ENCODE measurements at places on chromosomes 2 and 18.

DNA sequence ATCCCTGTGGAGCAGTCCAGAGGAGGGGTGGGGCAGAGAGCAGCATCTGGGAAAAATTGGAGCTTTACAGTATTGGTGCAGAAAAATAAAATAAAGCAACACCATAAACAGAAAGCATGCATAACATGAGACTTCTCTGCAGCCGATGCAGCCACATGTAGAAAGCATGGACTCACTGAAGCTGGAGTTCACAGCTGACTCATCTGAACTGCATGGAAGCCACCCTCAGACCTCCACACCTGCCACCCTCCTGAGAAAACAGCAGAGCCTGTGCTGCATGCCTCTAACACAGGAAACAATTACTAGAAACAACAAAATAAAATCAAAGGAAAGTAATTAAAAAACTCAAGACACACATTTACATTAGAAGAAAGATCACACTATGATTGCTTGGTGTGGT lies 169.4 kb upstream of the ALKAL2 start:
- DNase-seq, result no peak

- DNase-seq, result no peak
These were observed 171.3 kb downstream of the NDUFA10 start for GRCh38 chr2:239853706-239854327.

DNA sequence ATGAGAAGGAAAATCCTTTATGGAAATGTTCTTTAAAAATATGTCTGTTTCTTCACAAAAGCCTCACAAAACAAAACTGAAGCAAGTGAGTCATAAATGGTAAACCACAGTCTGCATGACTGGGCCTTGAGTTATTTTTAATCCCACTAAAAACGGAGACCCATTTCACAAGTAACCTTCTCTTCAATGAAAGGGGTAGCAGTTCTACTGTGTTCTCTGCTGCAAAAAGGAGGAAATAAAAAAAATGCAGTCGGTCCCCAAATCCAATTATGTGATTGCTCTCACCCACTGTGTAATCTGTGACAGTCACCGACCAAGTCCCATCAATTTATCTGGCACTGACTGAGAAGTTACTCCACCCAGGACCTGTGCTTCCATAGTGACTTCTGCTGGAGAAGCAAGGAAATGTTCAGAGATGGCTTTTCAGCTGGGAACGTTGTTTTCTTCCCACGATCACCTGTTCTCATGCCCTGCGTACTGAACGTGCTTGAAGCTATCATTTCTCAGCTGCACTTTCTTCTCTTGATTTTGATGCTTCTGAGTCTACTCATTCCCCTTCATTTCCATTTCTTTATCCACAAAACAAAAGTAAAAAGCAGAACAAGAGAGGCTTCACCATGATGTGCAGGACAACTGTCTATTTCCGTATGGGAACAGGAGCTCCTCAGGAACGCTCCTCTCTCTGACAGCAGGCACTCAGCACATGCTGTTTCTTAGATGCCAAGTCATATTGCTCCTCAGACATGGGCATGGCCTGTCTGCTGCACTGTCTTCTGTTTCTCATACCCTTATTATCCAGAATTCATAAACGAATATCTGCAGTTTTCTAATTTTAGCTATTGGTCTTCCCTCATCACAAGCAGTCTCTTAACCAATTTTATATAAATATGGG lies 80.0 kb upstream of the TMEM200C start:
- DNase-seq, result peak; percentile 7

- DNase-seq, result peak; percentile 1
These were observed 250.0 kb downstream of the DSEL start for GRCh38 chr18:67266246-67267237.

- DNase-seq, result no peak
These were observed 3.5 kb downstream of the MXD1 start for GRCh38 chr2:69918401-69918800.

DNA sequence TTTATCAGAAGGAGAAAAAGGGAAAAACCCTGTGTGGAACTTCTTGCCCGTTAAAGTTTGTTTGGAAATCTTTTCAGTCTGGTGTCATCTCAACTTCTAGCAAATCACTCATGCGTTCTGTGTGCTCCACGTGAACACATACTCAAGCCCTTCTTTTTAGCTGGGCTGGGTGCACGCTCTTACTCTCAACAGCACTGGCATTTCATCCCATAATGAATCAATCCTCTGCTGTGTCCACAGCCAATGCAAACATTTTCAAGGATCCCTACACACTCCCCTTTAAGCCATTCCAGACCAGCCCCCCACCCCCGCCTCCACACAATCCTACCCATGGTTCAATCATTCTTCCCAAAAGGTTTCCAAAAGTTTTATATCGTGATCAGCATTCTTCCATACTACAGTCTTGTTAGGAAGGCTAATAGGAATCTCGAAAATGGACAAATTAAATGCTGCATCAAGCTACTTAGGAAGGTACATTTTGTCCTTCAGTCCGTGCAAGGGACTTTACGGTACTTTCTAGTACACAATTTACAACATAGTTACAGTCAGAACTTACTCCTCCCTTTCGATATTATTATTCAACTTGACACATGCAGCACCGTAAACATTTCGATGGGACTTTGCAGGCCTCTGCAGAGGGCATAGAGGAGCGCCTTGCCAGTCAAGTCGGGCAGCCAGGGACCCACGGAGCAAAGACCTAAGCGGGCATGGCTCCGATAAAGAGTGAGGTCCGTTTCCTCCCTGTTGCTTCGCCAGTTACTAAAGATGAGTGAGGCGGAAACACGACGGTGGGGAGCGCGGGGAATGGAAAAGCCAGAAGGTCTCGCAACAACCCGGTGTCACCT lies 1.4 kb downstream of the PTGR3 start:
- peak; percentile 4 for DNase-seq

Data from A172 (cell line).